ENCODE measurements at places on chromosomes 7 and 10.

GRCh38 chr10:33473688-33474087 lies 139.2 kb upstream of the NRP1 start:
- DNase-seq, result no peak

GRCh38 chr7:128103498-128104107 lies 72.4 kb upstream of the LRRC4 start:
- DNase-seq, result peak; percentile 51

- no peak for DNase-seq
Observed at GRCh38 chr10:75512203-75512933, 80.9 kb downstream of the LRMDA start.

GRCh38 chr10:14172336-14172950 lies 158.3 kb downstream of the FRMD4A start:
- no peak for DNase-seq

GRCh38 chr10:129868449-129869035 lies 95.5 kb downstream of the EBF3 start:
- DNase-seq, result no peak

DNA sequence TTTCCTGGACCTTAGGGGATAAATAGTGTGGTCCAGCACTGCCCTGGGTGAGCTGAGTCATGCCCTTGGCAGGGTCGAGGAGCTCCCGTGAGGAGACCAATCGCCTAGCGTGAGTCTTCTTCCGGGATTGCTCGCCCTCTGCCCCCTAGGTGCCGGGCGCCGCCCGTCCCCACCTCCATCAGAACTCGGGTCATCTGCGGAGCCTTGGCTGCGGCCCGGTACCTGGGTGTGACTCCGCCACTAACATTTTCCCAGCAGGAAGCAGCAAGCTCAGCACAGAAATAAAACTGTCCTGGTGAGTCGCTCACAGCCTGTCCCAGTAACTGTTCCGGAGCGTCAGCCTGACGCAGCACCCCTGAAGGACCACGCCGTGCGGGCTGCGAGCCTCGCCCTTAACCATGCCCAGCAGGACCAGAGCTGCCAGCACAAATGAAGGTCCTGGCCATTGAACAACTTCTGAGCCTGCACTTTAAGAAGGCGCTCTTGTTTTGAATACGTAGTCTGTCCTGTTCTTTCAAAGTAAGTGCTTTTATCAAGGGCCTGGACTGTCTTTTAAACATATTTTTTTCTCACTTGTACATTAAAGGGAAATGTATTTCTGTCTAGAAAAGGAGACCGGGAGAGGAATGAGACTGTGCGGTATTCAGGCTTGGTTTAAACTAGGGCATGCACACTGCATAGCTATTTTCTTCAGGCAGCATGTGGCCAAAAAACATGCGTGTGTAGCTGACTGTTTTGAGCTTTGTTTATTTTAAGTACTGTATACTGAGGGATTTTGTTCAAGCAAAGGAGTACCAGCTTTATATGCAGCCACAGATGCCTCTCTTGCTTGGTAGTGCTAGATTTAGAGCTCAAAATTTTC lies 136.7 kb downstream of the HECW1 start:
- DNase-seq, result no peak

GRCh38 chr7:29864656-29865055 lies 58.3 kb downstream of the WIPF3 start:
- no peak for DNase-seq

- DNase-seq, result no peak
Observed at GRCh38 chr10:33412653-33413361, 78.3 kb upstream of the NRP1 start.

- DNase-seq, result no peak
Observed at GRCh38 chr10:124601016-124601415, 139.4 kb downstream of the LHPP start.

- DNase-seq, result no peak
Observed at GRCh38 chr10:88987243-88987725, 3.3 kb upstream of the FAS start.

GRCh38 chr7:71817916-71818315 lies 594.2 kb downstream of the CALN1 start:
- DNase-seq, result no peak

DNA sequence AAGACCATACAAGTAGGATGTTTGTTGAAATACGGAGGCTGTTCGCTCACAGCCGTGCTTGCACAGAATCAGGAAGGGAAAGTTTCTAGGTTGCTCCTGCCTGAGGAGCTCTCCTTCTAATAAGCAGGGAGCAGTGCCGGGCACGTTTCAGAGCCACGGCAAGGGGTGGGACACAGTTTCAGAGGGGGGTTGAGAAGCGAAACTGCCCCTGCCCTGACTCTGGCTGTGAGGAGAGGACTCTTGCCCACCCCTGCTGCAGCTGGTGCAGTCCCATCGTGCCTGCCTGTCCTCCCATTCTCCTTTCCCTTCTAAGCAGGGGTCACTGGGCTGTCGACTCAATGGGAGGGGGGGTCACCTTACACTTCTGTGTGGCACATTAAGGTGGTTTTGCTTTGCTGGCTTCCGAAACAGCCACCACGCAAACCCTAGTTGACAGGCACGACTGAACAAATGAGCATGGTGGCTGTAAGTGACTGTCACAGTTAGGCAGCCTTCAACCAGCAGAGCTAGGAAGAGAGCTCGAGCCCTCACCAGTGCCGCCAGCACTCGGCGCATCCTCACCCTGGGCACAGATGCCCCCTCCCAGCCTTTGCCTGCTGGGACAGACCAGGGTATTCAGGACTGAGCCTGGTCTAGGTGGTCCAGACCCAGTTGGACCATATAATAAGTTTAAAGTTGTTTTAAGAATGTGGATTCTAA lies 37.5 kb downstream of the ZNF467 start:
- DNase-seq, result no peak

GRCh38 chr10:103703941-103704919 lies 151.1 kb downstream of the SH3PXD2A start:
- no peak for DNase-seq

- peak; percentile 79 for DNase-seq
Observed at GRCh38 chr10:59362144-59362958, at the start of gene FAM13C. Gene FAM13C (minus strand): TSS chr10:59362549. CDS start chr10:59362460, 89 bp downstream.

DNA sequence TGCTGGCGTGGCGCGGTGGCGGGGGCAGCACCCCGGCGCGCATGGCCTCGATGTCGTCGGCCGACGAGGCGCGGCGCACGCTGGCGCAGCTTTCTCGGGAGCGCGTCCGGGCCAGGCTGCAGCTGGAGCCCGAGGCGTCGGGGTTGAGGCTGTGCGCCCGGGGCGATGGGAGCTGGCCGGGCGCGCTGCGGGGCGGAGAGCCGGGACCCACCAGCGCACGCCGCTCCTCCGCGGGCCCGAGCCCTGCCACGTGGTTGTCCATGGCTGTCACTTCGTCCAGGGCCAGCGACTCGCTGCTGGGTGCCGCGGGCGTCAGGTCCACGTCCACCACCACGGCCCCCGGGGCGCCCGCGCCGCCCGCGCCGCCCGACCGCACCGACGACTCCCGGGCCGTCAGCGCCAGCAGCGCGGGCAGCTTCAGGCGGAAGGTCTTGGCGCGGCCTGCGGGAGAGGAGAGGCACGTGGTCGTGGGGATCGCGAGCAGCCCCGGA lies 20.0 kb downstream of the KCNH2 start:
- DNase-seq, result no peak

DNA sequence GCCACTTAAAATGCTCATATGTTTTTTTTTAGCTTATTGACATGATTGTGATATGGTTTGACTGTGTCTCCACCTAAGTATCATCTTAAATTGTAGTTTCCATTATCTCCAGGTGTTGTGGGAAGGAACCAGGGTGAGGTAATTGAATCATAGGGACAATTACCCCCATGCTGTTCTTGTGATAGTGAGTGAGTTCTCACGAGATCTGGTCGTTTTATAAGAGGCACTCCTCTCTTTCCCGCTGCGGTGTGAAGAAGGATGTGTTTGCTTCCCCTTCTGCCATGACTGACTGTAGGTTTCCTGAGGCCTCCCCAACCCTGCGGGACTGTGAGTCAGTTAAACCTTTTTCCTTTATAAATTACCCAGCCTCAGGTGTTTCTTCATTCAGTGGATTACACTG lies 80.5 kb upstream of the ETV1 start:
- no peak for DNase-seq

- no peak for DNase-seq
Observed at GRCh38 chr10:24390746-24391145, 181.8 kb downstream of the KIAA1217 start.

DNA sequence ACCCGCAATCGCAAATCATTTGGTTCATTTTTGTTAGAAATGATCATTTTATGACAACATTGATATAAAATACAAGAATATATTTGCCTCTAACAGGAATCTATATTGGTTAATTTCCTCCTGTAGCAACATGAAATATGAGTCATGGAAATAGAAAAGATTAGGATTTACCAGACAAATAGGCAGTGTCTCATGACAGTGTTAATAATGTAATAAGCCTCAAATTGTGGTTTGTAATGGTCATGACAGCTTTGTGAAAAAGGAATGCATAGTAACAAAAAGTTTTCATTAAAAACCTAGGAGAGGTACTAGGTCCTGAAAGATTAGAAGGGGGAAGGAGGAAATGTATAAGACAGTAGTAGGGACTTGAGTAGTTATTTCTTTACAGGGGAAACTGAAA lies 7.9 kb upstream of the SLK start:
- no peak for DNase-seq

DNA sequence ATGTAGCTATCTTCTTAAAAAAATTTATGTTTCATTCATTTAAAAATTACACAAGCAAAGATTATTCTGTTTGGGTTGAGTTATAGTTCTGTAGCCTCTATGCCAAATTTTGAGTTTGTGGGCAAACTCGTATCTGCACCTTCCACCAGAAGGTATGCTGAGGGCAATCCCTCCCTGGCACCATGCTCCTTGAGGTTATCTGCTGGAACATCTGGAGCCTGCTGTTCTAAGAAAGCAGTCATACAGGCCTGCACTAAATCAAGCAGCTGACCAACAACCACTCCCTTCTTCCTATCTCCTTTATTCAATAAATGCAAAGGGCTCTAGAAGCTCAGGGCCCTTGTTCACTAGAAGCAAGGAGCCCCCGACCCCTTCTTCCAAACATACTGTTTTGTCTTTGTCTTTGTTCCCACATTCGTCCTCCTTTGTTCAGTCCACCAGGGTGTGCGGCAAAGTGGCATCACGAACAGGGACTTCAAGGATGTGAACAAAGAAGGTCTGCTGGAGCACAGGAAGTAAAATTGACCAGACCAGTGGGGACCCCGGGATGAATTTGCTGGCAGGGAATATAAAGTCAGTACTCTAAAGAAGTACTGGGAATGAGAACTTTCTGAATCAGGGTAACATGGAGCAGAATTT lies 36.4 kb downstream of the OR13A1 start:
- DNase-seq, result no peak

DNA sequence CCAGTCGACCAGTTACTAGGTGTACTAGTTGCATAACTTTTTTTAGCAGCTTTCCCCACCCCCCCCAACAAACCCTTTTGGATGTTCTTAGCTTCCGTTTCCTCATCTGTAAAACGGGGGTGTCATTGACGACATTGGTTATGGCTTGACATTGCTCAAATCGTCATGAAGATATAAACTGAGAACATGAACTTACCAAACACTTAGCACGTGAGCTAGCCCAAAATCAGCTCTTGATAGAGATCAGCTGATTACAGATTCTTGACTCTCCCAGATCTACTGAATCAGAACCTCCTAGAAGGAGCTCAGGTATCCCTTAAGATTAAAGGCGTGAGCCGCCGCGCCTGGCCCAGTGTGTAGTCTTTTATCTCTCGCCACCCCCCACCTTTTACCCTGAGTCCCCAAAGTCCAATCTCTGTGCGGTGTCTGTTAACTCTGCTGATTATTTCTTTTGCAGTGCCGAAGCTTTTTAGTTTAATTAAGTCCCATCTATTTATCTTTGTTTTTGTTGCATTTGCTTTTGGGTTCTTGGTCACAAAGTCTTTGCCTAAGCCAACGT lies 1.0 kb upstream of the GNA12 start:
- no peak for DNase-seq

- DNase-seq, result no peak
Observed at GRCh38 chr10:22158426-22158825, 59.4 kb downstream of the EBLN1 start.

DNA sequence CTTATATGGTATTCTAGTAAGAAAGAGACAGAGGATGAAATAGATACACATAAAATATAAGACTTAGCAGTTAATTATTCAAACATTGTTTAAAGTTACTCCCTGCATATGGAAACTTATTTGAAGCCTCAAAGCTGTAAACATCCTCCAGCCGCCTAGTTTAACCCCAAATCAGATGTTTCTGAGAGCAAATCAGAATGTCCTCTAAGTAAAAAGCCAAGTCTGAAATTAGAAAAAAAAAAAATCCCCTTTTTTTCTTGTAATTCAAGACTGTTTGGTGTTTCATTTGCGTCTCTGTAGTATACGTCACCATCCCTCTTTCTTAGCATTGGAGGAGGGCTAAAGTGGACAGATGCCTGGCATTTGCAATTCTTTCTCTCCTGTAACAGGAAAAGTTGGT lies 46.4 kb downstream of the TMEM26 start:
- DNase-seq, result no peak

- DNase-seq, result no peak
Observed at GRCh38 chr7:109964780-109965179, 1126.1 kb upstream of the LRRN3 start.

GRCh38 chr7:43694399-43694748 lies 34.9 kb downstream of the COA1 start:
- no peak for DNase-seq

DNA sequence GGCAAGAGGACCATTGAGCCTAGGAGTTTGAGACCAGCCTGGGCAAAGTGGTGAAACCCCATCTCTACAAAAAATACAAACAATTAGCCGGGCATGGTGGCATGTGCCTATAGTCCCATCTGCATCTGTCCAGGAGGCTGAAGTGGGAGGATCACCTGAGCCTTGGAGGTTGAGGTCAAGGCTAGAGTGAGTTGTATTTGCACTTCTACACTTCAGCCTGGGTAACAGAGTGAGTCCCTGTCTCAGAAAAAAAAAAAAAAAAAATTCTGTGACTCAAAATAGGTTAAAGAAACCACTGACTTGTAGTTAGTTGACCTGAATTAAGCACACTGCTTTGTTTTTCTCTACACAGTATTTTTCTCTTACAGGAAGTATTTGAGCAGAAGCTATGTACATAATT lies 74.4 kb downstream of the METTL2B start:
- no peak for DNase-seq

GRCh38 chr7:90938371-90938770 lies 325.9 kb upstream of the FZD1 start:
- DNase-seq, result no peak

DNA sequence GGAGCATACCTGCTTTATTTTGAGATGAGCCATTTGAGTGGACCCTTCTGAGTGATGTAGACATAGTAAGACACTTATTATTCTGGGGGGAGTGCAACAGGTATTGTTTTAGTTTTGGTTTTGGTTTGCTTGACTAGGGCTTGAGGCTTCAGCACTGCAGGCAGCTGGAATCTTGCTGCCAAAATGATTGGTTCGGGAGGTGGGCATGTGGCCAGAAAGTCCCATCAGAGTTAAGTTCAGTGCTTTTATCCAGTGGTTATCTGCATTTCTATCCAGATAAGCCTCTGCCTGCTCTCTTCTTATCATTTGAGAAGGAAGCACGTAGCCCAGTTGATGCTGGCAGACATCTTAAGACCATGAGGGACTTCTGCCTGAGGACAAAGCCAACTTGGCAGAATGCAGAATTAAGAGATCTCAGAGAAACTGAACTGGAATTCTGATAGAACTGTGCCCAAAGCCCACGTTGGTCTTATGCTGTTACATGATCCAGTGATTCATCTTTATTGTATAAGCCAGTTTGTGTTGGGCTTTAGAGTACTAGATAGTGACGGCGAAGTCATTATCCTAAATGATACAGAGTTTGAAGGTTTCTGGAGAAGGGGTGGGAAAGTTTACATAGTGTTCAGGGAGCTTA lies 9.6 kb upstream of the JAZF1 start:
- no peak for DNase-seq

- no peak for DNase-seq
Observed at GRCh38 chr10:20257422-20257821, 441.2 kb downstream of the PLXDC2 start.
